RWPE2 (cell line): ENCODE measurements at places on chromosomes 2 and 18.

- no peaks in the 10 kb centered on the region for H3K36me3 ChIP-seq
- DNase-seq: no peak
- no peak overlapping the region for H3K27ac ChIP-seq
- H3K4me3 ChIP-seq: no peak overlapping the region
Measured at GRCh38 chr2:66174491-66174890, 260.4 kb upstream of the MEIS1 start.

GRCh38 chr2:20401489-20401835 lies 45.4 kb upstream of the RHOB start:
- H3K27ac ChIP-seq: peak overlapping the region; percentile 1
- no peak for DNase-seq
- no peaks in the 10 kb centered on the region for H3K36me3 ChIP-seq
- H3K27me3 ChIP-seq: no peaks in the 10 kb centered on the region
- no peak overlapping the region for H3K4me3 ChIP-seq
- H3K4me1 ChIP-seq: peaks cover 3% of the 10 kb centered on the region

DNA sequence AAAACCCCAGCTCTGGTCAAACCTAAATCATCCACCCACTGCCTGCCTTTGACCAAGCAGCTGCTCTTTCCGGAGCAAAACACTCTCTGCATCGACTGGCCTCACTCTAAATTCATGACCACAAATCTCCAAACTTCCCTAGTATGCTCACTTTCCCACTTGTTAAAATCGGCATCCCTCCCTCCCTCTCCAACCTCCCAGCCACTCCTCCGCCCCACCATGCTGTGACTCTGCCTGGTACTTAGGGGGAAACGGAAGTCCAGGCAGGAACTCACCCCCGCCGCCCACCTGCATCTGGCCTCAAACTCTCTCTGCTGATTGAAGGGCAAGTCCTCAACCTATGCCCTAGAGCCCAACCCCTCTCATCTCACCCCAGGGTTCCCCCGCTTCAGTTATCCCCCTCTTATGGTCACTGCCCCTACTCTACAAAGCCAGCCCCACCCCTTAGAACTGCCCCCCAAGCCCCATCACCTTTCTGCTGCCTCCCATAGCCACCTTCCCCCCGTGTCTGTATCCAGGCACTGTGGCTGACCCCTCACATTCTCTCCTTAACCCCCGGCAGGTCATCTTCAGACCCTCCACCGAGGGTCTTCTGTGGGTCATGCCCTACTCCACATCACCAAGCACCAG lies 3.8 kb upstream of the ADRA2B start:
- no peak overlapping the region for H3K4me3 ChIP-seq
- H3K4me1 ChIP-seq: no peaks in the 10 kb centered on the region
- H3K27me3 ChIP-seq: no peaks in the 10 kb centered on the region

DNA sequence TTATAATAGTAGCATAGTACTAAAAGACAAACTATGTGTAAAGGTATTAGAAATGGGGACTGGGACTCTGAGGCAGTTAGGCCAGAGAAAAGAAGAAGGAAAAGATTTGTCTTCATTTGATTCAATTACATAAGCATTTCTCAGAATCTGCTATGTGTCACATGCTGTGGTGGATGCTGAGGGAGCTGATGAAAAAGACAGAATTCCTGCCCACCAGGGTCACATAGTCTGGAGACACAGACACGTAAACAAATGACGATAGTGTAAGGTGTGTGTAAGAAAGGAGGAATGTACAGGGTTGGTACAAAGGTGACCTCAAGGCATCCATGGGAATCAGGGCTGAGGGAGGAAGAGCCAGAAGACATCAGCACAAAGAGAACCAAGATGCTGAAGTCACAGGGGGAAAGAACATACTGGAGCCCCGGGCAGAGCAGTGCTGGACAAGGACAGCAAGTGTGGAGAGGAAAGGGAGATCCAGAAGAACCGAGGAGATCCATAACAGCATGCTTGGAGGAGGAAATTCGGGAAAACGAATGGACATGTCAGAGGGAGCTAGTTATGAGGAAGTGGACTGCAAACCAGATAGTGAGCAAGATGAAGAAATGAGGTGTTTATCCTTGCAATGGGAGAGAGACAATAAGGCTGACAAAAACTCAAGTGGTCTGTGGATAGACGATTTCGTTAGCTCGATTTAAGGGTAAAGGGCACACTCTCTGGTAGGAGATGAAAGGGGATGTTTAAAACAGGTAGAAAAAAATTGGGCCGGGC lies 1.2 kb upstream of the MAPRE3 start:
- no peaks in the 10 kb centered on the region for H3K27me3 ChIP-seq
- H3K4me3 ChIP-seq: no peak overlapping the region
- DNase-seq: no peak
- H3K4me1 ChIP-seq: peaks cover 6% of the 10 kb centered on the region
- H3K36me3 ChIP-seq: no peaks in the 10 kb centered on the region
- no peak overlapping the region for H3K27ac ChIP-seq

DNA sequence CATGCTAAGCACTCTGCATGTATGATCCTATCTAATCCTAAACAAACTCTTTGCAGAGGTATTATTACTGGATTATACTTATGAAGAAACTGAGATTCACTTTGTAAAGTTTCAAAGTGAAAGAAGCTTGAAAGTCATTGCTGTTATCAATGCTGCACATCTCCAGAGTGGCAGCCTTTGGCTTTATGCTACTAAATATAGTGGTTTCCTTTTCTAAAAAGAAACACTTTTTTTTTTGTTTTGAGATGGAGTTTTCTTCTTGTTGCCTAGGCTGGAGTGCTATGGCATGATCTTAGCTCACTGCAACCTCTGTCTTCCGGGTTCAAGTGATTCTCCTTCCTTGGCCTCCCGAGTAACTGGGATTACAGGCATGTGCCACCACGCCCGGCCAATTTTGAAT lies 114.9 kb upstream of the RAB27B start:
- H3K4me3 ChIP-seq: no peak overlapping the region
- H3K27ac ChIP-seq: no peak overlapping the region
- peaks cover 12% of the 10 kb centered on the region for H3K4me1 ChIP-seq
- H3K36me3 ChIP-seq: no peaks in the 10 kb centered on the region
- DNase-seq: no peak

GRCh38 chr18:39305766-39306165 lies 1740.2 kb upstream of the CELF4 start:
- no peaks in the 10 kb centered on the region for H3K4me1 ChIP-seq
- H3K36me3 ChIP-seq: no peaks in the 10 kb centered on the region; the same call in 1 of the 2 replicates
- no peaks in the 10 kb centered on the region for H3K27me3 ChIP-seq
- H3K4me3 ChIP-seq: no peak overlapping the region
- no peak for DNase-seq

DNA sequence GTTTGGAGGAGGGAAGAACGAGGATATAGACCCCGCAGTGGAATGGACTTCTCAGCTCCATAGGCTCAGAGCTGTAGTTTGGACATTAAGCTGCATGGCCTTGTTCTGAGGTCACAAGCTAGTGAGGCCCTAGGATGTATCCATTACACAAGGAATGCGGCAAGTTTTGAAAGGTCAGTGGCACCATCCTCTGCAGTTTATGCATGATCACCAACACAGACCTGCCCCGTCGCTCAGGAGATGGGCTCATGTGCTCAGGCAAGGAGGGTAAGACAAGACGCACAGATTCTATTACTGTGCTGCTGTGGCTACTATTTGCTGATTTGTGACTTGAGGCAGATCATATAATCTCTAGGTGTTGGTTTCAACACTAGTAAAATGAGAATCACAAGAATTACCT lies 110.9 kb downstream of the FAM161A start:
- no peaks in the 10 kb centered on the region for H3K4me1 ChIP-seq
- H3K27ac ChIP-seq: no peak overlapping the region
- no peaks in the 10 kb centered on the region for H3K36me3 ChIP-seq
- no peak for DNase-seq

- no peaks in the 10 kb centered on the region for H3K27me3 ChIP-seq
- peaks cover 5% of the 10 kb centered on the region for H3K4me1 ChIP-seq
- DNase-seq: no peak
- H3K27ac ChIP-seq: no peak overlapping the region
Measured at GRCh38 chr2:240968731-240969624, 29.4 kb upstream of the SNED1 start.

GRCh38 chr2:234514873-234515638 lies 18.2 kb upstream of the ARL4C start:
- H3K27me3 ChIP-seq: no peaks in the 10 kb centered on the region
- H3K27ac ChIP-seq: no peak overlapping the region
- H3K4me3 ChIP-seq: no peak overlapping the region
- no peaks in the 10 kb centered on the region for H3K4me1 ChIP-seq
- DNase-seq: no peak
- no peaks in the 10 kb centered on the region for H3K36me3 ChIP-seq

- no peaks in the 10 kb centered on the region for H3K36me3 ChIP-seq
- no peak for DNase-seq
- no peaks in the 10 kb centered on the region for H3K4me1 ChIP-seq
- H3K4me3 ChIP-seq: no peak overlapping the region
- no peaks in the 10 kb centered on the region for H3K27me3 ChIP-seq
Measured at GRCh38 chr18:23618862-23619387, 32.6 kb upstream of the NPC1 start.

GRCh38 chr18:22924589-22924988 lies 8.5 kb upstream of the RBBP8 start:
- peaks cover 11% of the 10 kb centered on the region for H3K4me1 ChIP-seq
- no peak for DNase-seq
- H3K27ac ChIP-seq: no peak overlapping the region
- H3K4me3 ChIP-seq: no peak overlapping the region
- peaks cover 42% of the 10 kb centered on the region for H3K36me3 ChIP-seq
- no peaks in the 10 kb centered on the region for H3K27me3 ChIP-seq

DNA sequence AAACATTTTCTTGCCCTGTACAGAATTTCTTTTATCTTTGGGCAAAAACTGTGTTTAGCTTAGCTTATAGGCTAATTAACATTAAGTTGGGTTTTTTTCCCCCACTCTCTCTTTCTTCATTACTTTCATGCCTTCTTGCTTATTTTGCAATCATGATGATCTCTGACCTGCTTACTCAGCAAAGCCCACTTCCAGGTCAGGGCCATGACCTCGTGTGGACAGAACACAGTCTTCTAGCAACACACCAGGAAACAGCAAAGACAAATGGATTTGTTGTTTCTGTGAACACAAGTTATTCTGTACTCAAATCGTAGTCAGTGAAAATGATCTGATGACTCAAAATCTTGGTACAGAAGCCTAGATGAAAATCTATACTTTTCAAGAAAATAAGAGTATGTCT lies 60.7 kb downstream of the SPATS2L start:
- no peaks in the 10 kb centered on the region; the same call in none of the 2 replicates for H3K36me3 ChIP-seq
- peaks cover 8% of the 10 kb centered on the region for H3K4me1 ChIP-seq
- no peak overlapping the region for H3K27ac ChIP-seq
- H3K4me3 ChIP-seq: no peak overlapping the region

GRCh38 chr2:64629875-64630274 lies 23.8 kb downstream of the SERTAD2 start:
- H3K36me3 ChIP-seq: peaks cover 20% of the 10 kb centered on the region
- no peak overlapping the region for H3K27ac ChIP-seq
- H3K4me3 ChIP-seq: no peak overlapping the region
- H3K27me3 ChIP-seq: no peaks in the 10 kb centered on the region
- no peak for DNase-seq
- H3K4me1 ChIP-seq: no peaks in the 10 kb centered on the region
